ENCODE measurements at places on chromosomes 16 and 17.

DNA sequence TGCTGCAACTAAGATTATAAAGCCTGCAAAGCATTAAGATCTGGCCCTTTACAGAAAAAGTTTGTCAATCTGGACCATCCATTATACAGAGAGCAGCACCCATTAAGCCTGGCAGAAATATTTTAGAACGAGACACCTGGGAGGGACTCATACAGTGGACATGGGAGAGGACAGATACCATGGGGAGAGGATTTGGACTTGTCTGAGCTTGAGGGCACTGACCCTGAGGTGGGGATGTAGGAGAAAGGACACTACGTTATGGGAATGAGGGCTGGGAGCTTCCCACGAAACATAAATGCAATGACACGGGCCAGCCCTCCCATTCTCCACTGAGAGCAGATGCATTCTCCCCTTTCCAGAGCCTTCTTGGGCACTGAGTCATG, 6.2 kb downstream of the RUSF1 start:
- no peak for DNase-seq

DNA sequence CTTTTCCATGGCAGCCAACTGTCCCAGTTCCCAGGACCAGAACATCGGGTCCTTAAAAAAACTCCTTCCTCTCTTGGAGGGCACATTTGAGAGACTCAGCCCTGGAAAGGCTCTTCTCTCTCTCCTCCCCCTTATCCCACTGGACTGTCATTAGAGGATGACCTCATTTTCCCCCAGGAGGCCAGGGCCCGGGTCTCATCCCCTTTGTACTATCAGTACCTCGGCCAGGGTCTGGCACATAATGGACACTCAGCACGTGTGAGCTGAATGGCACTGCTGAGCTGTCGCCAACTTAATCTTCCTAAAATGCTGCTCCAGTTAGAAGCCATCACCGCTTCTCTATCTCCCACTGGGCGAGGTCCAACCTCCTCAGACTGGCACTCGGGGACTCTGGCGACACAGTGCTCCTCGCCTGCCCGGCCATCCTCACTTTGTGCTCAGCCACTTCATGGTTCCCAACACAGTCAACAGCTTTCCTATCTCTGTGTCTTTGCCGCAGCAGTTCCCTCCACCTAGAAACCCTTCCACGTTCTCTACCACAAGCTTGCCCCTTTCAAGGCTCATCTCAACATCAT, 3.6 kb upstream of the RHBDL3 start:
- no peak for DNase-seq

GRCh38 chr16:51085271-51085670, 65.8 kb downstream of the SALL1 start:
- DNase-seq = no peak

- DNase-seq = no peak
Observed at GRCh38 chr17:73533781-73534180, 110.5 kb downstream of the SDK2 start.

GRCh38 chr17:82791532-82791931, 39.7 kb downstream of the TBCD start:
- peak; percentile 37 for DNase-seq

DNA sequence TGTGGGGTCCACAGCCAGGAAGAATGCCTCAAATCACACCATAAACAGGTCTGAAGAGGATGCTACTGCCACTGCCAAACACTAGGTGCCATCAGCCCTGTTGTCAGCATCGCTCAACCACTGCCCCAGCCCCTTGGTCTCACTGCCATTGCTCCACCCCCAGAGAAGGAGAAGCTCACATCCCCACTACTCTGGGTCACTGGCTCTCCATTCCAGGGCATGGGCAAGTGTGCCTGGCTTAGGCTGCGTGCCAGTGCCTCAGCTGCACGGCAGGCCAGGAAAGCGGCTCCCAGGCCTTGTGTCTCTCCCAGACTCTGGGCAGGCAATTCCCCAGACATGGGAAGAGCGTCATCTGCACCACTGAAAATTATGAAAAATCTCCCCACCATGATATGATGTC, 1.2 kb upstream of the IGSF6 start:
- DNase-seq = no peak

- no peak for DNase-seq
Observed at GRCh38 chr17:61631800-61632199, 40.8 kb upstream of the NACA2 start.

DNA sequence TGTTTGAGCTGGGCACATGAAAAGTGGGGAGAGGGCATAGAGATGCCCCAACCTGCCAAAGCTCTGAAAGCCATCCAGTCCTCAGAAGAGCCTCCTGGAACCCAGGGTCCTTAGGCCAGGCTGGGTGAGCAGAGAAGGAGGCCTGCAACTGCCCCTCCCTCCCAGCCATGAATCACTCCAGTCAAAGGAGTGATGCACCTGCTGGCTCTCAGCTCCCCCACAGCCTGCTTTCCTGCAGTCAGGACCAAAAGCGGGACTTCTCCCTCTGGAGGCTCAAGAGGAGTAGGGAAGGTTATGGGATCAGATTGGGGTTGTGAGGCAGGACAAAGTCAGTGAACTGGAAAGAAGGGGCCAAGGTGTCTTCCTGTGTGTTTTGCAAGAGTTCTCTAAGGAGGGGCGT, 145.6 kb downstream of the TMEM132E start:
- DNase-seq = no peak

DNA sequence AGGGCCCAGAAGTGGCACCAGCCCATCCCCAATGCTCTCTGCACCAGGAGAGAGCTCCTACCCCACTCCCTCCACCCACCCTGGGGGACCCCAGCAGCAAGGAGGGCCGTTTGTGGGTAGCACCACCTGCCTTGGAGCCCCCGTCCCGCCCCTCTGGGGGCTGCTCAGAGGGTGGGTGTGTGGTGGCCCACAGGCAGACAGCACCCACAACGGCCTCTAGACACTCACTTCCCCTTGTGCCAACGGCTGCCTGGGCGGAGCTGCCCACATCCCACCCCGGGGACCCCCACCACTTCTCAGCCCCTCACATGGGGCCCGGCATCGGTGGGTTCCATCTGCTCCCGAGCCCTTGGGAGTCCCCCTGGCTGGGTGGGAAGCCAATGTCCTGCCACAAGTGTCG, 33.3 kb downstream of the BAHCC1 start:
- DNase-seq = no peak

DNA sequence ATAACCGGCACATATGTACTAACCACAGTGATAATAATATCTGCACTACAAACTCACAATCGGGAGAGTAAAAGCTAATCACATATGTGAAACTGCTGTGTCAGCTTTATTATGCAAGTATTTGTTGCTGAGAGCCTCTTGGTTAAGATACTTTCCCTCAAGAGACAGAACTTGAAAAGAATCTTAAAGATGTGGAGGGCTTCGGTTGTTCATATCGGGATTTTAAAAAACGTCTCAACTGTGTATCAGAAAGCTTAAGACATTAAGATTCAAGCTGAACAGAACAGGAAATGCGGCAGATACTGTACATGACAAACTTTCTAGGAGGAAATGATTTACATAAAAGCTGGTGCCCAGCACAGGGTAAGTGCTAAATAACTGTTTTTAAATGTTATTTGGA, 27.5 kb upstream of the HLF start:
- DNase-seq = no peak

GRCh38 chr17:4960279-4960922, 7.2 kb downstream of the SPAG7 start:
- no peak for DNase-seq

DNA sequence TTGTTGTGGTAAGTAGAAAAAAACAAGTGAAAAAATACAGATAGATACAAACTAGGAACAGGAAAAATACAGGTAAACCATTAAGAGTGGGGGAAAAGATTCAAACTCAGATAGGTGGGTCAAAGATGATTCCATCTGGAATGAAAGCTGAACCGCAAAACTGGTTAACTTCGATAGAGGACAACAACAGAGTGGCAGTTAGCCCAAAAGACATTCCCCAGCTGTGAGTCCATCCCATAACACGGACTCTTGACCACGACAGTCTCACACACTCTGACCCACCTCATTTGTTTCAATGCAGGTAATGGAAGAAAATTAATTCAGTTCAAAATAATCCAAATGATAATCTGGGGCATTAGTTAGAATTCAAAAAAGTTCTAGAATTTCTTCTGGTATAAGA, 13.5 kb downstream of the ELAC2 start:
- no peak for DNase-seq

DNA sequence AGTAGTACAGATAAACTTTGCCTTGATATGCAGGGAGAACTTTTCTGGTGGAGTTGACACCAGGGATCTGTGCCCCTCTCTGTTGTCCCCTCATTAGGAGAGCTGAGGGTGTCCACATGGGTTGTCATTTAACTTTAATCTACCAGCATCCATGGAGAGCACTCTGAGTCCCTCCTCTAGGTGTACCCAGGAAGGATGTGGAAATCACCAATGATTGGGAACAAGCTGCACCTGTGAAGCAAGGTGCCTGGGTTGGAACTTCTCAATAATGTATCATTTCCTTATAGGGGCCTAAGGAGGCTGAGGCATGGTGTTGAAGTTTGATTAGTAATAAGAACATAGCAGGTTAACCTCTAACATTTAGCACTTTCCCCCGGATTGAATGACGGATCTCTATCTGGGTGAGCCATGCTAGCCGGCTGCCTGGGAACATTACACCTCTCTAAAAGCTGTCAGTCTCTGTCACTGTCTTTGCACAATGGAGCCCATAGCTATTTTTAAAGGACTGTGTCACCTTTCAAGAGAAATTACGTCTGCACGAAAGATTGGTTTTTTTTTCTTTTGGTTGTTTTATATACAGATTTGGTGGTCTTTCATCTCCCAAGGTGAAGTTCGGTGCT, 239.3 kb downstream of the MAF start:
- DNase-seq = no peak

GRCh38 chr16:77967054-77967904, 55.1 kb upstream of the CLEC3A start:
- no peak for DNase-seq

DNA sequence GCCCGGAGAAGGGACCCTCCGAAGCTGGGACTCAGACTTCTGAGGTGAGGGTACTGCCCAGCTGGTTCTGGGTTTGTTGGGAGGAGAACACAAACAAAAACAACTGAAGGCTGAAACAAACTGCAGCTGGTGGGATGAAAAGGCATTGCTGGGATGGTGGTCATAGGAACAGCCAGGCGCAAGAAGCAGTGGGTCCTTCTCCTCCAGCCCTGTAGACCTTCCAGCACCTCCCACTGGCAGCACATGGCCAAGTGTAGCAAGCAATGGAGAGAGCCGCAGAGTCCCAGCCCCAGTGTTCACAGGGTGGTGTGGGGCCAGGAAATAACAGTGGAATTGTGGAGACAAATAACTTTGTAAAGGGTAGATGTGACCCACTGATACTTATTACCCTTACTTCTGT, 48.7 kb upstream of the FOXJ1 start:
- DNase-seq = no peak

GRCh38 chr17:63600569-63601438, at the start of gene TACO1:
TSS of gene TACO1 (plus strand) at chr17:63600895. CDS start at chr17:63601084, 189 bp downstream.
- DNase-seq = peak; percentile 93

DNA sequence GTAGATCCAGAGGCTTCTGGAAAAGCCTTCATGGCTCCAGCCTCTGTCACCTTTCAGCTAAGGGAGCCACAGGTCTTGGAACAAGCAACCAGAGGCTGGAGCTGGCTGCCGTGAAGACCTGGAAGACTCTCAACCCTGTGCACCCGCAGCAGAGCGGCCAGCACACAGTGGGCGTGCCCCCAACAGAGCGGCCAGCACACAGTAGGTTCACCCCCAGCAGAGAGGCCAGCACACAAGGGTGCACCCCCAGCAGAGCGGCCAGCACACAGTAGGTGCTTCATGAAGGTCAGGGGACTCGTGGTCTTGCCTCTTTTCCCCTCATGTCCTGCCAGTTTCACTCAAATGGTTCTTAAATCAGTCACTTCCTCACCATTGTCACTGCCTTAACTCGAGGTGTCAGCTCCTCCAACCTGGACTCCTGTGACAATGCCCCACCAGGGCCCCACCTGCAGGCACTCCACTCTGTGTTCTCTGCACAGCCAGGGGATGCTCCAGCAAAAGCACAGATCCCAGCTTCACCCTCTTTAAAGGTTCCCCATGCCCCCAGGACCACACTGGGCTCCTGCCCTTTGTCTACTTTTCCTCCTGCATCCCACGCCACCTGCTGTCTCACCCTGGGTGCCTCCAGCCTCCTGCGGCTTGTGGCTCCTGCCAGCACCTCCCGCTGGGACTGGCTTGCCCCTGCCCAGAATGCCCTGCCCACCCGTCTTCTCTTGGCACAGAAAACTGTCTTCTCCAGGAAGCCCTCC, 42.4 kb upstream of the DOC2B start:
- no peak for DNase-seq

DNA sequence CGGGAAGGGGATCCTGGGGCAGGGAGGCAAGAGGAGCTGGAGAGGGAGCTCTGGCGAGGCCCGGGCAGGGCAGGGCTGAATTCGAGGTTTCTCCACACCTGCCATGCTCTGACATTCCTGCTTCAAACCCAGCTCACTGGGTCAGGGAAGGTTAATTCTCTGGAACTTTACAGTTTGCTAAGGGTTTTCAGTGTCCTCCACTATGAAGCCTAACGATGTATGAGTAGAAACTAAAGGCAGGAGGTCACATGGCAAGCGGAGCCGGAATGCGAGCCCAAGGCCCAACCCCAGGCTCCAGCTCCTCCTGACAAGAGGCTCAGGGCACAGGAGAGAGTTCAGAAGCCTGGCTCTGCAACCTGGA, 29.2 kb downstream of the DCAKD start:
- no peak for DNase-seq

DNA sequence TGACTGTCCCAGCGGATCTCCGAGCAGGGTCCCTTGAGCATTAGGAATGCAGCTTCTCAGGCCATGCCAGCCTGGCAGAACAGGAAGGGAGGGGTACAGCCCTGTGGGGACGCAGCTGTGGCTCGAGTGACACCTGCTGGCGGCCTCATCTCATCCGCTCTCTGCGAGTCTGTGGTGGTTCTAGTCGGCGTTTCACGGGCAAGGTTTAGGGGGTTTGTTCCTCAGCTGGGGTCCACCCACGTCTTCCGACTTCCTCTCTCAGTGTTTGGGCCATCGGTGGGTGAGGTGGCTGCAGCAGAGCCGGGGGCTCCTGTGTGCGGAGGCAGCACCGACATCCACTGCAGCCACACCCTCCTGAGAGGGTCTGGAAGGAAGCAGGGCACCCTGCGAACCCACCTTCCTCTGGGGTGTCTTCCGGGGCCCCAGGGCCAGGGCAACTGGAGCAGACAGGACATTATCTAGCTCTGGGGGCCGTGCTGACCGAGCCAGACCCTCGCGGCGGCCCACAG, 33.3 kb downstream of the JPH3 start:
- peak; percentile 71 for DNase-seq

DNA sequence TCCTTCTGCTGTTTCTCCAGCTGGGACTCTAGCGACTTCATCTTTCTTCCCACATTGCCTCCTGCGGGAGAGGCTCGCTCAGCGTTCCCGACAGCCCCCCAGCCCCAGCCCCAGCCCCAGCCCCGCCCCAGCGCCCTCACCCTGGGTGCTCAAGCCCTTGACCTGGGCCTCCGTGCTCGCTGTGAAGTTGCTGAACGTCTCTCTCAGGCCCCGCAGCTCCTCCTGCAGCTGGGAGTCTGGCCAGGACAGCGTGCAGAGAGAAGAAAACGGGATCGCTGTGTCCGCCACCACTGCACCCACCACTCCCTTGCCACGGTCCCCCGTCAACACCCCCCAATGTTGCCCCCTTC, 2.4 kb downstream of the ASGR1 start:
- DNase-seq = no peak
